Left renal pelvis (tissue), 4 donors: ENCODE measurements at places on chromosomes 3 and 15. TPM values are rescaled to one million over a fixed set of nuclear protein-coding genes. Genes with fewer than 3 reads are reported as not detected.

ISG20 gene
- 1.4 TPM for polyA plus RNA-seq

- DNase-seq, result no peak
Measured at GRCh38 chr3:134460965-134461364, 24.8 kb downstream of the ANAPC13 start.

APEH gene
- 154 TPM for polyA plus RNA-seq

- no peak for DNase-seq
Measured at GRCh38 chr3:74676-75243, 121.8 kb upstream of the CHL1 start.

TERC gene
- polyA plus RNA-seq, result not detected

- DNase-seq, result no peak
Measured at GRCh38 chr15:38724827-38725226, 160.2 kb upstream of the RASGRP1 start.

TRH gene
- 0.43 TPM for polyA plus RNA-seq

DNA sequence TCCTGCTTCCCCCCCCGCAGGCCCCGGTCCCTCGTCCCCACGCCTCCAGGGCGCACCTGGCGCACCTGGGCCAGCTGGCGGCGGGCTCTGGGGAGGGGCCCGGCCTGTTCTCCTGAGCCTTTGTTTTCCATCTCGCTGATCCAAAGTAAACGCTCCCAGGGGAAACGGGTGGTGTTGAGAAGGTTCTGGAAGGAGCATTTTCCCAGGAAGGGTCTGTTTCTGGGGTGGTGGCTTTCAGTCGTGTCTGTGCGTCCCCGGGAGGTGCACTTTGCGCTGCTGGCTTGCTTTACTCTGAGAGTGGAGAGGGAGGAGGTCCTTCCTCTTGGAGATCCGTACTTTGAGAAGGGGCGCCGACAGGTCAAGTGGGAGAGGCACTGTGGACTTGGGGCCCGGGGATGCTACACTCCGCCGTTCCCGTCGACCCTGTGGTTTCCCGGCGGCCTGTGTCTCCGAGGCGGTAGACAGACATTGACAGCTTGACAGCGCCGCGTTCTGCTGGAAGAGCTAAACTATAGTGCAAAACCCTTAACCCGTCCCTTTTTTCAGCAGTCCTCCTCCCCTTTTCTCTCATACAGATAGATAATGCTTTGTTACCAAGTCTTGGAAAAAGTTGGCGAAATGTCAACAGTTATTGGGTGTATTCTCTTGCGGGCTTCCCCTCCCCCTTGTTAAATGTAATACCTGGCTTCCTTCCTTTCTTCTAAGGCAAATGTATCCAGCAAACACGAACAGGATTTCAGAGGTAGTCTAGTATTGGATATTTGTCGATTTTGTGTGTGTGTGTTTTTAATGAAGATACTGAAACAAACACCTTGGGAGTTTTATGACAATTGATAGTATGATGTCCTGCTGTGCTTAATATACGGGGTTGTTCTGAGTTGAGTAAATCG, 6.5 kb downstream of the TPM1 start:
- no peak for DNase-seq

DNA sequence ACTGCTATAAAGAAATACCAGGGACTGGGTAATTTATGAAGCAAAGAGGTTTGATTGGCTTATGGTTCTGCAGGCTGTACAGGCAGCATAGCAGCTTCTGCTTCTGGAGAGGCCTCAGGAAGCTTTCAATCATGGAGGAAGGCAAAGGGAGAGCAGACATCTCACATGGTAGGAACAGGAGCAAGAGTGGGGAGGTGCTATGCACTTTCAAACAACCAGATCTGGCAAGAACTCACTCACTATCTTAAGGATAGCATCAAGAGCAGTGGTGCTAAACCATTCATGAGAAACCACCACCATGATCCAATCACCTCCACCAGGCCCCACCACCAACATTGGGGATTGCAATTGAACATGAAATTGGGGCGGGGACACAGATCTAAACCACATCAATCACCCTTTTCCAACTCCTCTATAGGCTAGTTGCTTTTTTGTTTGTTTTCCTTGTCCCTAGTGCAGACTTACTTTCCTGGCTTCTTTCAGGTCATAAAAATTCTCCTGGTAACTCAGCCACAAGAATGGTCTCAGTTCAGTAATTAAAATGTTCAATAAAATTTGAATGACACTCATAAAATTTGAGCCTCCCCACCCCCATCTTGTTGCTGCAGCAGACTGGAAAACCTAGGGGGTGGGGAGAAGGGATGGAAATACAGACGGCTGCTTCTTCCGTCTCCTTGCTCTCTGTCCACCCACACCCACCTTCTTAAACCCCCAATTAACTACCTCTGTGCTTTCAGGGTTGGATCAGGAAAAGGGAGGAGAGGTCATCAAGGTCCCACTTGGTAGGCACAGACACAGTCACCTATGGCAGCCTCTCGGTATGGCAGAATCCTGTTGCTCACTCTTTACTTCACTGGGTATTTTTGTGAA, 16.3 kb upstream of the TIPARP start:
- DNase-seq, result no peak

INSYN1 gene
- polyA plus RNA-seq, result 15.3 TPM

WDR93 gene
- polyA plus RNA-seq, result 2.3 TPM

DNA sequence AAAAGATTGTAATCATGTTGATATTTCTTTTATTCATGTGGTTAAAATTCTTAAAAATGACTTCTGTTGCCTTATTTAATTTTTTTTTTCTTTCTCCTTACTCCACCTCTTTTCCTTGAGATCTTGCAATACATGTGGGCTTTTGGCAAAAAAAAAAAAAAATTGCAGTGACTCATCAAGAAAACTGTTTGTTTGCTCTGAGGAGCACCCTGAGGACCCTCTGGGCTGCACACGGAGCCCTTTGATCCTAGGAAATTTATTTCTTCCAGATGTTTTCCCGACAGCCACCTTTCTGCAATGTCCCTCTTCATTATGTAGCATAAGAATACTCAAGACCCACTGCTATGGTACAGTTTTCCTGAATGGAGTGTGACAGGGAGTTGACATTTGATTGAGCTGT, 371.7 kb downstream of the ZBTB20 start:
- DNase-seq, result no peak

- no peak for DNase-seq
Measured at GRCh38 chr15:89963301-89964231, 37.6 kb upstream of the ZNF710 start.

- DNase-seq, result no peak
Measured at GRCh38 chr3:186073641-186074040, 35.2 kb downstream of the ETV5 start.

- DNase-seq, result no peak
Measured at GRCh38 chr3:158771982-158772381, 29.9 kb upstream of the MFSD1 start.

- DNase-seq, result peak; percentile 23
Measured at GRCh38 chr3:77467702-77468625, 428.1 kb downstream of the ROBO2 start.

- DNase-seq, result no peak
Measured at GRCh38 chr3:183592821-183593220, 37.3 kb upstream of the KLHL6 start.

GRCh38 chr3:12503126-12503957, 19.1 kb downstream of the TSEN2 start:
- DNase-seq, result no peak

GRCh38 chr3:61771976-61772375, 210.6 kb downstream of the PTPRG start:
- DNase-seq, result no peak

GHSR gene
- not detected for polyA plus RNA-seq

PTX3 gene
- 3.1 TPM for polyA plus RNA-seq

ZNF662 gene
- polyA plus RNA-seq, result 30.3 TPM

- DNase-seq, result no peak
Measured at GRCh38 chr3:134721214-134721613, 70.4 kb upstream of the KY start.

DNA sequence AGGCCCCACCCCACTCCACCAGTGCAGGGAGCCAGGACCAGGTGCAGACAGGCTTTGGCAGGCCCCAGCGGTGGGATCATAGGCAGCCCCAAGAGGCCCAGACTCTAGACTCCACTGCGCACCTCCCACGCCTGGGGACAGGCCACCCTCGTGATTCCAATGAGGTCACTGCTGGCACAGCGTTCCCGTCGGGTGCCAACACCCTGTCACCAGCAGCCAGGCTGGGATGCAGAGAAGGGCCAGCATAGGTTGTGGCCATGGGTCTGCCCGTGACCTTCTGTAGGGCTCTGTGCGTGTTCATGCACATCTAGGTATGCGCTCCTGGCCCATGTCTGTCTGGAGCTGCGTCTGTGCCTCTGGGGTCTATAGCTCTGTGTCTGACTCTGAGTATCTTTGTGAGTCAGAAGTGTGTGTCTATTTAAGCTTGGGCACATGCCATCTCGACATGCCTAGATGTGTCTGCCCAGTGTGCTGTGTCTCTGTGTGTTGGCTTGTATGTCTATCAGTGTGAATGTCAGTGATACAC, 13.0 kb downstream of the VIPR1 start:
- DNase-seq, result no peak

GRCh38 chr3:50164984-50165909, 10.1 kb downstream of the SEMA3F start:
- DNase-seq, result no peak

DNA sequence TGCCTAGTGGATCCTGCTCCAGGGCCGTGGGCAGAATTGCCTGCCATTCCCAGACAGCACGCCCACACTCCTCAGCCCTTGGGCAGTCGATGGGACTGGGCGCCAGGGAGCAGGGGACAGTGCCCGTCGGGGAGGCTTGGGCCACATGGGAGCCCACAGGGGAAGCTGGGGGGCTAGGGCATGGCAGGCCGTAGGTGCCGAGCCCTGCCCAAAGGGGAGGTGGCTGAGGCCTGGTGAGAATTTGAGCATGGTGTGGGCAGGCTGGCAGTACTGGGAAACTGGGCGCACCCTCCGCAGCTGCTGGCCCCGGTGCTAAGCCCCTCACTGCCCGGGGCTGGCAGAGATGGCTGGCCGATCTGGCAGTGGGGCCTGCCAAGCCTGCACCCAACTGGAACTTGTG, 1225.9 kb upstream of the EPHA6 start:
- no peak for DNase-seq

RTP1 gene
- polyA plus RNA-seq, result not detected

GAP43 gene
- polyA plus RNA-seq, result 28.6 TPM

GRCh38 chr3:148873270-148873927, 8.3 kb downstream of the CPA3 start:
- DNase-seq, result no peak

TNFSF10 gene
- polyA plus RNA-seq, result 51.1 TPM

SUSD5 gene
- 7.3 TPM for polyA plus RNA-seq

DNA sequence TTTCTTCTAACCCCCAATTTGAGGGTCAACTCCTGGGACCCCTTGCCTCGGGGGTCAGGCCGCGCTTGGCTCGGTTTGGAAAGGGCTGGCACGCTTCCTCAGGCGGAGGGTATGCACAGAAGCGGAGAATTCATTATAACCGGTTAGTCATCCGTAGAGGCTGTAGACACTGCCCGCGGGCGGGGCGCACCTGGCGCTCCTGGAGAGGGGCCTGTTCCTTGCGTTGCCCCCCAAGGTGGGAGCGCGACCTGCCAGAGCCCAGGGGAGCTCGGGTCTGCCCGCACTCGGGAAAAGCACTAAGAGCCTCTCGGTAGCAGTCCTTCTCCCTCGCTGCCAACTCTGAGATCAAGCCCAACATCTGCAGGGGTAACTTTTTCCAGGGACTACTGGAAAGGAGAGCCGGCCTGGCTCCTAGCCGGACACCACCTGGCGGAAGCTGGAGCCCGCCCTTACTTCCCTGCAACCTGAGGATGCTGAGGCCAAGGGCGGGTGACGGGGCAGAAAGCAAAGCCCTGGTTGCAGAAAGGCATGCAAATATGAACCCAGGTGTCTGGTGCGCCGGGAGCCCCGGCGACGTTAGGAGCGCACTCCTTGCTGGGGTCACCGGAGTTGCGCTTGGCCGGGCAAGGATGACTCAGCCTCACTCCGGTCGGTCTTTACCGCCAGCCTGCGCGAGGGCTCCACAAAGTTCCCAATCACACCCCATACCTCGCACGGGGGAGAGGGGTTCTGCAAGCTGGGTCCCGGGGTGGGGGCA, 1.5 kb upstream of the CACNA2D3 start:
- no peak for DNase-seq

- DNase-seq, result no peak
Measured at GRCh38 chr3:186627852-186628414, 12.3 kb upstream of the FETUB start.

GPR149 gene
- not detected for polyA plus RNA-seq

PIAS1 gene
- polyA plus RNA-seq, result 48.6 TPM

CASR gene
- polyA plus RNA-seq, result 22.2 TPM

GRCh38 chr15:82079736-82080135, 33.9 kb upstream of the MEX3B start:
- no peak for DNase-seq

GRCh38 chr15:78697449-78697848, 56.4 kb upstream of the CHRNB4 start:
- no peak for DNase-seq

- DNase-seq, result no peak
Measured at GRCh38 chr3:152349392-152349791, 80.7 kb downstream of the MBNL1 start.

DNA sequence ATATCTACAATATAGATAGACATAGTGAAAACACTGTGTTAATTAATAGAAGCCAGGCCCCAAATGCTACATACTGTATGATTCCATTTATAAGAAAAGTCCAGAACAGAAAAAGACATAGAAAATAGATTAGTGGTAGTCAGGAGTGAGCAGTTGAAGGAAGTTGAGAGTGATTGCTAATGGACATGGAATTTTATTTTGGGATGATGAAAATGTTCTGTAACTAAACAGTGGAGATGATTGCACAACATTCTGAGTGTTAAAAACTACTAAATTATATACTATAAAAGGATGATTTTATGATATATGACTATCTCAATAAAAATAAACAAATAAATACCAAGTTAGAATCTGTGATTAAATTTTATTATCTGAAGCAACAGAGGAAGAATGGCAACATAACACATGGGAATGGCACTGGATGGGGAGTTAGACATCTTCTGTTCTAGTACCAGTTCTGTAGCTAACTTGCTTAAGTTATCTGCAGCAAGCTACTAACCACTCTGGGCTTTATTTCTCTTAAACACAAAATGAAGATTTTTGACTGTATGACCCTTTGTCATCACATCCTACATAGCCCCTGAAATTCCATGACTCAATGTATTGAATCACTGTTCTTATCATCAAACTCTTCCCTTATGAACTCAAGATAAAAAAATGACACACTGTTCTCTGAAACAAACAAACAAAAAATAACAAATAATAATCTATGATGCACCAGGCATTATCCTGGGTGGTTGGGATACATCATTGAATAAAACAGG, 612.7 kb downstream of the TBL1XR1 start:
- no peak for DNase-seq

GRCh38 chr15:82140886-82141285, 95.1 kb upstream of the MEX3B start:
- no peak for DNase-seq

GRCh38 chr3:70006089-70006488, 6.6 kb downstream of the SAMMSON start:
- DNase-seq, result no peak

- no peak for DNase-seq
Measured at GRCh38 chr15:69729167-69729748, 276.6 kb downstream of the RPLP1 start.

GRCh38 chr3:66956742-66957141, 41.4 kb upstream of the KBTBD8 start:
- DNase-seq, result no peak
